ENCODE measurements at places on chromosomes 2 and 18.

GRCh38 chr2:5528706-5529105 lies 163.5 kb upstream of the SOX11 start:
- ATAC-seq: no peak

- peak; percentile 71 for ATAC-seq
Measured at GRCh38 chr2:27191070-27191829, 20.6 kb upstream of the ATRAID start.

DNA sequence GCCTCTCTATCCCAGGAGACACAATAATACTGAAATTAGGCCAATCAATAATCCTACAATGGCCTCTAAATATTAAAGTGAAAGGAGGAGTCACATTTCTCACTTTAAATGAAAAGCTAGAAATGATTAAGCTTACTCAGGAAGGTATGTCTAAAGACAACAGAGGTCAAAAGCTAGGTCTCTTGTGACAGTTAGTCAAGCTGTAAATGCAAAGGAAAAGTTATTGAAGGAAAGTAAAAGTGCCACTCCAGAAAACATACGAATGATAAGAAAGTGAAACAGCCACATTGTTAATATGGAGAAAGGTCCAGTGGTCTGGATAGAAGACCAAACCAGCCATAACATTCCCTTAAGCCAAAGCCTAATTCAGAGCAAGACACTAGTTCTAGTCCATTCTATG lies 9.5 kb downstream of the SESTD1 start:
- no peak for ATAC-seq

DNA sequence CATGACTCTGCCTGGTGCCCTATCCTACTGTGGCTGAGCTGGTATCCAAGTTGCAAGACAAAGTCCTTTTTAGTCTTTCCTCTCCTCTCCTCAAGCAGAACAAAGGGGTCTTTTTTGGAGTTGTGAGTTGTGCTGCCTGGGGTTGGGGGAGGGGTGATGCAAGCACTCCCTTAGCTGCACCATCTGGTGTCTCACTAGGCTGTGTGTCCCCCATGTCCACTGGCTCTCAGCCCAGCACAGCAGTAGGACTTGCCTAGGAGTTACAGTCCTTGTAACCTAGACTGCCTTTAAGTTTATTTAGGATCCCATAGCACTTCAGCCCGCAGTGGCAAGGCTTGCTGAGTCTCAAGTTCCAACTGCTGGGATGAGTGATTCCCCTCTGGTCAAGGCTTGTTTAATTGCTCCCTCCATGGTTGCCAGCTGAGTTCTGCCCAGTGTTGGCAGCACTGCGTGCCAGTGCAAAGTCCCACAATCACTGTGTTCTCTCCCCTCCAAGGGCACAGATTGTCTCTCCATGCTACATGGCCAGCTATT lies 13.2 kb upstream of the ILKAP start:
- no peak for ATAC-seq

DNA sequence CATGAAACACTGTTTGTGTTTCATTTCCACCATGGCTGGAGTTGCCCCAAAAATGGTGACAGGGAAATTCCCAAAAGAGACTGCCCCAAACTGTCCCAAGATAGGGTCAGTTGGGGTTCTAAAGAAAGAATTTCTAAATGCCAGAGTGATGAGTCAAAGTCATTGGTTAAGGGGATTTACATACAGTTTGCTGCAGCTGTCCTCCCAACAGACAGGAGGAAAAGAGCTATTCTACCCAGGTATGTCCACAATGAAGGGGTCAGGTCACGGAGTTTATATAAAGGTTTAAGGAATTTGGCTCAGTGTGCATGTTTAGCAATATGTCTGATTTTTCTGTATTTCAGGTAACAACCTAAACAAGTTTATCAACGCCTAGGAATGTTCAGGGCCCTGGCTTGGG lies 344.1 kb downstream of the TDRD15 start:
- ATAC-seq: no peak
